NCI-H460 (cell line): ENCODE measurements at places on chromosomes 6 and 20. TPM values are rescaled to one million over a fixed set of nuclear protein-coding genes. Genes with fewer than 3 reads are reported as not detected.

- no peak for DNase-seq
These were observed 221.8 kb upstream of the SOX4 start for GRCh38 chr6:21371676-21372171.

DNA sequence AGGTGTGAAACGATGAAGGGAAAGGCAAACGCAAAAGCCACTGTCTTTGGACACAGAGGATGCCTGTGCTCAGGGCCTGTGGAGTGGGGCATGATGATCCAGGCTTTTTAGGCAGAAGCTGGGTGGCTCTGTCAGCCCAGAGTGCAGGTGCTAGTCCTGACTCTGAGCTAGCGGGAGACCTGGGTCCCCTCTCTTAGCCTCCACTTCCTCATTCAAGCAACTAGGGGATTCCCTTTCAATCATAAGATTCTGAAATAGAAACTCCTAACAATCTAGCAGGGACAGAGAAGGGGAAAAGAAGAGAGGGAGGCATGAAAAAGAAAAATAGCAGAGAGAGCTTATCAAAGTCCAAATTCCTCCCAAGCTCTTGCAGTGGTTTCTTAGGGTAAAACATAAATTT lies 7.6 kb upstream of the HIVEP2 start:
- DNase-seq = no peak

DNA sequence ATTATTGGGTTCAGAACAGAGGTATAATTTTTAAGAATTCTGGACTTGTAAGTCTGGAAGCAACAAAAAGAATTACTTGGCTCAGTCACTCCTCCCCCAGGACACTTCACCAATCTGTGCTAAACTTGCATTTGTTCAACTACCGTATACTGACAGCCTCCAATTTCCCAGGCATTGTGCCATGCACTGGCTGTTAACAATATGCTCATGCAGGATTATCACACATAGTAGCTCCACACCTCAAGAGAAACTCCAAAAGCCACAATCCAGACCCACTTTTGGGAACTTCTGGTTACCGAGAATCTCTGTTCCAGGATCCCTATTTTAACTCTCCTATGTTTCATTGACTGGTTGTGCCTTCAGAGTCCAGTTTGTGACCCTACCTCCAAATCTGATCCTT lies 7.7 kb downstream of the ADGRF1 start:
- no peak for DNase-seq

- DNase-seq = no peak
These were observed 231.6 kb downstream of the FNDC1 start for GRCh38 chr6:159400826-159401225.

GRCh38 chr6:100706491-100706890 lies 174.6 kb downstream of the ASCC3 start:
- no peak for DNase-seq

DNA sequence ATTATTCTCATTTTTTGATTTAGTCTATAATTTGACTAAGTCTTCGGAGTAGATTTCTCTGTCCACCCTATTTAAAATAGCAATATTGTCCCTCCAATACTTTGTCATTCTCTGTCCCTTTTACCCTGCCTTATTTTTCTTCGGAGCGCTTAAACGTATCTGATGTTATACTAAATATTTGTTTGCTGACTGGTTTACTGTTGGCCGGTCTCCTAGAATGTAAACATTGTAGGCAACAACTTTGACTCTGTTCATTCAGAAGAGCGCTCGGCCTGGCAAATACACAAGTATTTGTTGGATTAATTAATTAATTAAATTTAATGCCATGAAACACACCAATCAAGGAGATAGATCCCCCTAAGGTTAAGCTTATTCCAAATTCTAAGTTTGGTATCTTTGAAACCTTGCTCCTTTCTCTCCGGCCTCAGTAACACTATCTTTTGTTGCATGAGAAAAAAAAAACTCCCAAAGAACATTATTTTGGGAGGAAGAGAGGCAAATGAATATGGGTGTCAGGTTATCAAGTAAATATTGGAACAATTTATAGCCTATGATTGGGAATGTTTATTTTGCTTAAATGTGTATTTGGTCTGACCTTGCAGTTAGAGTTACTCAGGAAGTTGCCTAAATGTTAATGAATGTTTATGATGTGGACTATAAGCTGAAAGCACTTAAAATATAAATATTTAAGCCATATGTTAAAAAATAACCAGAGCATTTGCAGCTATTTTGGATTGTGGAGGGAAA lies 231.1 kb downstream of the SOX4 start:
- no peak for DNase-seq

DNA sequence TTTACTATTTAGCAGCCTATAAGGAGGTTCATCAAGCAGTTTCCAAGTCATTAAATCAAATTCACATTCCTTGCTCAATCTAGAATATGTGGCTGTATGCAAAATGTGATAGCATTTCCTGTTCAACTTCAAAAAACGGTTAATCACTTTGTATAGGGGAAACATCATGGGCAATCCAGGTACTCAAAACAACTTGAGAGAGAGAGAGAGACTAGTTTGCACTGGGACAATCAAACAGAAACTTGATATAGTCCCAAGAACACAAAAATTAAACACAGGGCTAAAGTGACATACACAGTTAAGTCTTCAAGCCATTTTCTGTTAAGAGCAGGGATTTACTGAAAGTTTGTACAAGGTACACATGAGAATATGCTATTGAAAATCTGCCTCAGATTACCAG lies 7.4 kb downstream of the CPNE1 start:
- no peak for DNase-seq

DNA sequence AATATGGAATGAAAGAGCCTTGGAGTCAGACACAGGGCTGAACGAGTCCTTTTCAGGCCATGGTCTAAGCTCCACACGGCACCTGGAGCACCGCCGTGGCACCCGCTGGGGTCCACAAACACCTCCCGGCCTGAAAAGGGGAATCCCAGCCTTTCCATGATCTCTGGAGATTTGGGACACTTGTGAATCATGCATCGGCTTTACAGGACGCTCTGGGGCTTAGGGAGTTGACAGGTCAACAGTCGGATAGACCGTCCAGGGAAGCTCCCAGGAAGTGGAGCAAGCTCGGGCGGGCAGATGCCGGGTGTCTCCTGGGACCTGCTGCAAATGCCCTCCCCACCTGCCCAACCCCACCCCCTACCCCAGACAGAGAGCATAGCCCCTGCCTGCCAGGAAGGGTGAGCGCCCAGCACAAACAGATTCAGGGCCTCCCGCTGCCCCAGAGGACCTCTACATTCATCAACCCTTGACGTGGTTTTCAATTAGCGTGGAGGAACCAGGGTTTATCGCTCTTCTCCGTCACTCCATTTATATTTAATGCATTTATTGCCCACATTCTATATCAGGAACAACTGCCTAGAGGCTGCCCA lies 53.6 kb downstream of the YTHDF1 start:
- DNase-seq = no peak

DNA sequence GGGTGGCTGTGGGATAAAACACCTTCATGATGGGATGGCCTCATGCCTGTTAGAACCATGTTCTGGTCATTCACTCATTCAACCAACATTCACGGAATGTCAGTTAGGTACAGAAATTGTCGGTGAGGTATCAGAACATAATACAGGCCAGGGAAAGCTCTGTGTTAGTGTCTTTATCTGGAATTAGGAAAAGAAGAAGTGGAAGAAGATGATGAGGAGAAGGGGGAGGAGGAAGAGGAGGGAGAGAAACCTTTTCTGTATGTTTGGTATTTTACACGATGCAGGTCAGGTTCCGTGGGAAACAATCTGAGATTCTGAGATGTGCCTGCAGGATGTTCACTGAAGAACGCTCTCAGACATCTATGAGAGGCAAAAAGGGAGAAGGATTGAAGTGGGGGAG lies 5.6 kb downstream of the ADTRP start:
- DNase-seq = no peak

DNA sequence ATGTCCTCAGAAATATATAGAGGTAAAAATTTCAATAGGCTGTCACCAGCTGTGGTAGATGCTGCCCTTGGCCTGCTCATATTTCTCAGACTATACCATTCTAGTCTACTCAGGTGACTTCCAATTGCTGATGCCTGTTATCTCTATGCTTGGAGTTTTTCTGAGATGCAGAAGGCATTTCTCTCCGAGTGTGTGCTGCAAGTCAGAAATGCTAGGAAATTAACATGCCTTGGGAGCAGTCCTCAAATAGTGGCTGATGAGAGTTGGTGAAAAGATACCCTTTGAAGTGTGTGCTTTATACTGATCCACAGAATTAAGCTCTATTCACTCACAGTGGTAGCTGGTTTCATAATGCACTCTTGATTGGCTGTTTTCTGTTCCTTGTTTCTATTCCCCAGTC lies 43.2 kb upstream of the PKIB start:
- DNase-seq = no peak

GRCh38 chr20:5024103-5024502 lies 22.8 kb upstream of the SLC23A2 start:
- DNase-seq = no peak

GRCh38 chr20:59137532-59137931 lies 26.1 kb upstream of the ZNF831 start:
- DNase-seq = no peak

GRCh38 chr6:89986650-89987074 lies 92.4 kb downstream of the GJA10 start:
- DNase-seq = no peak

- DNase-seq = no peak
These were observed 167.8 kb downstream of the LRFN2 start for GRCh38 chr6:40419377-40419776.

DNA sequence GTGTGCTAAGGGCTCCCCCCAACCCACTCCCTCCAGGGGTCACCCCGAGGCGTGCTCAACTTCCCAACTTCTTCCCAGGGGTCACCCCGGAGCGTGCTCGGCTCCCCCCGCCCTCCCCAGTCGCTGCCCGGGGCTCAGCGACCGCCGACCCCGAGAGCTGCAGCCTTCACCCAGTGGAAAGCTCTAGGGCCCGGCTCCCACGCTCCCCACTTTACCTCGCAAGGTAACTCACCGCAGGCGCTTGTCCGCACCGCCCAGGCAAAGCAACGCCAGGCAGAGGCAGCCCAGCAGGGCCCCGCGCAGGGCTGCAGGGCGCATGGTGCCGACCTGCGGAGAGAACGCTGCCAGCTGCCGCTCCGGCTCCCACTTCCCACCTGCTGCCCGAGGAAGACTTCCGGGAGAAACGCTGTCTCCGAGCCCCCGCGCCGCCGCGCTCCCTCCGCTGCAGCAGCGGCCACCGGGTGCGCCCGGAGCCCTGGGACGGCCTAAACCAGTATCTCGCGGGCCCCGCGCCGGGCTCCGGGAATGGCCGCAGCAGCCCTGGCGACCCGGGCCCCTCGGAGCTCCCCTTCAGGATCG lies 396 bp downstream of the RNASET2 start:
- DNase-seq = no peak

DNA sequence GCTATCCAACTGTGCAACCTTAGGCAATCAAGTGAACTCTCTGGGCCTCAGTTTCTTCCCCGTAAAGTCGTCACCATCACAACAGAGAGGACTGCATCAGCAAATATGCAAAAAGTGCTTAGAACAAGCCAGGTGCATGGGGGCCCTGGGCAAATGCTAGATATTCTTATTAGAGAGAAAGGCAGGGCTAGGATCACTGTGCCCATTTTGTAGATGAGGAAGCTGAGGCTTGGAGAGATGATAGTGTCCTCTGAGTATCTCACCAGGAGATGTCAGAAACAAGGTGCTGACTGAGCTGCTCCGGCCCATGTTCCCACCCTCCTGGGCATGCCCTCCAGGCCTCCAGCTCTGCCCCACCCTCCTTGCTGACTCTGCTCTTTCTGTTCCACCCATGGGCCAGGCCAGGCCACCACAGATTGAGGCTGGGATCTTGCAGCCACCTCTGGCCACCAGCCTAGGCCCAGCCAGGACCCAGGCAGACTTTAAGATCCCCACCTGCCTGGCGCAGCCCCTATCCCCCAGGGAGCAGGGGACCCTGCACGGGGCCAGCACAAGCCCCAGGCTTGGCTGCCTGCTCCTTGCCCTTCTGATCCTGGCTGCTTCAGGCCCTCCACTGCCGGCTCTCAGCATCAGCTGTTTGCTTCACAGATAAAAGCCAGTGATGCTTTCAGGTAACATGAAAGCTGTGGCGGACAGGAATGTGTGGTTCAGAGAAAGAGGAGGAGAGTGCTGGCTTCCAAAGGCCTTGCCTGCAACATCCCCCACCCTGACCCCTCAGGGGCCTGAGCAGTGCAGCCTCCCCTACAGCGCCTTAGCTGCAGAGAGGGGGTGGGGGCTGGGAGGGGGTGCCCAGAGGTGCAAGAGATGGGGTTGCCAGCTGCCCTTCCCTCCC lies 47.6 kb downstream of the GRM4 start:
- no peak for DNase-seq

- DNase-seq = no peak
These were observed 159.3 kb upstream of the PLCB4 start for GRCh38 chr20:8909596-8909995.

- no peak for DNase-seq
These were observed 18.2 kb downstream of the DSE start for GRCh38 chr6:116388924-116389323.

GRCh38 chr6:127118298-127119101 lies at the start of gene RSPO3:
TSS of gene RSPO3 (plus strand) at chr6:127118671. CDS start at chr6:127119193, 522 bp downstream.
- DNase-seq = no peak

DNA sequence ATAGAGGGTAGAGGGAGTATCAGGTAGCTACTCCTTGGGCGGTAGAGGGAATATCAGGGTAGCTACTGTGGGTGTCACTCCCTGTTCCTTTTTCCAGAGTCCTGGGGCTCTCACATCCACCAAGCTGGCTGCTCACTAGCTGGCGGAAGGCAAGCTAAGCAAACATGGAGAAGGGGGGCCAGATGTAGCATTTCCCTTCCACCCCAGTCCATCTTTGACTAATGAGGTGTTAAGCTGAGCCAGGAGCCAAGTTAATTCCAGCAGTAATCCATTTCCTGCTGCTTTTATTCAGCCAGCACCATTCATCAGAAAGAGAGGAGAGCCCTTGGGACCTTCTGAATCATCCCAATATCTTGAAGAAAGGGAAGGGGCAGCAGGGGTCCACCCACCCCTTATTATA lies 330.0 kb downstream of the ZFAND3 start:
- DNase-seq = no peak

DNA sequence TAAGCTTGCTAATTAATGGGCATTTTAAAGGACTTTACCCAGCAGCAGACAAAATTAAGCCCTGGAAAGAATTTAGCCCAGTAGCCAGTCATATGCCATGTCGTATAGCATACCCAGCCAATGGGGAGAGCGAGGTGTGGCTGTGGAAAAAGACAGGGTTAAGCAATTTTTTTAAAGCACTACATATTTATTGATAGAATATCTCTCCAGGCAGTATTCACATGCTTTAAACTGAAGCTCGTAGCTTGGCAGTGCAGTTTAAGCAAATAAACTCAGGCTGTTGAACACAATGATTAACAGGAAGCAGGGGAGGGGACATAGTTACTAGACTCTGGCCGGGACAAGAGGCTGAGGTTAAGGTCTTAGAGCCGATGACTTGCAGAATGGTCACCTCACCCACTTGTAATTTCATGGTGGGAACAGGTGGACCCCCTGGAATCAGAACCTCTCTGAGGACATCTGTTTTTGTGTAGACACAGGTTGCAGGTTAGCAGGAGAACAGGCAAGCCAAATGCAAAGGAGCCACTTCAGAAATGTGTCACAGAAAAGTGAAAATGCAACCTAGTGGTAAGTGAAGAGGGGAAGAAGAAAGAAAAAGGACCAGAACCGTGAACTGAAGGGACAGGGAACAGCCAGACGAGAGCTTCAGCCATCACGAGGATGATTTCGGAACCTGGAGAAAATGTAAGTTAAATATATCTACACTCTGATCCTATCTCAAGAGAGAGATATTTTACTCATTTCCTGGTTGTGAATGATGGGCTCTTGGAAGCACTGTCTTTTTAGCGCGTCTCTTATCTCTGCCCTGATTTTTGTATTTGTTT lies 7.2 kb downstream of the GCNT2 start:
- DNase-seq = no peak

Gene RFX6
- total RNA-seq = not detected in 2 replicates

Gene IP6K3
- not detected in 2 replicates for total RNA-seq

Gene SEMG1
- not detected in 2 replicates for total RNA-seq

Gene SDC4
- total RNA-seq = 12.7 and 14.7 TPM in 2 replicates

Gene TBC1D32
- total RNA-seq = 5.1 and 6.2 TPM in 2 replicates

Gene PYGB
- 422 and 453 TPM in 2 replicates for total RNA-seq

Gene PDE7B
- 20.4 and 27.1 TPM in 2 replicates for total RNA-seq

Gene FOXC1
- 94.3 and 111 TPM in 2 replicates for total RNA-seq
